ENCODE measurements at places on chromosomes 3 and 15.

DNA sequence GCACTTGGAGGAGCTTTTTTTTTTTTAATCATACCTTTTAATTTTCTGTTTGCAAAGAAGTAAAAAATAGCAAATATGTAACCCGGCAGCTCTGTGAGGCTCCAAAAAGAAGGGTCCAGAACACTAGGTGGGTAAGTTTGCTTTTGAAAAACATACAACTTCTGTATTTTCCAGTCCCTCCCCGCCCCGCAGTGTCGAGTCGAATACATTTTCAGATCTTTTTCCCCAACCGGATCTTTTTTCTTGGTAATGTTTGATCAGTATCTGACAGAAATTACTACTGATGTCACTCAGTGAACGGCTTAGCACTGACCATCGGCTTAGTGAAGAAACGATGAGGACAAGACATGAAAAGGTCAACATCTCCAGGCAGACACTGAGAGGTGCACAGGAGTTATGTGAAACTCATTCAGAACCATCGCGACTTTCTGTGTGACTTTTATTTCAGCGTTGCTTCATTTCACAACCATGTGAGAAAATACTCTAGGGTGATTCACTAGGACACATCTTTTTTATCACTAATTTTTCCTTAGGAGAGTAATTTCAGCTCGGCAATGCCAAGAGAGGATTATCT lies 11.0 kb downstream of the ISL2 start:
- DNase-seq: no peak

DNA sequence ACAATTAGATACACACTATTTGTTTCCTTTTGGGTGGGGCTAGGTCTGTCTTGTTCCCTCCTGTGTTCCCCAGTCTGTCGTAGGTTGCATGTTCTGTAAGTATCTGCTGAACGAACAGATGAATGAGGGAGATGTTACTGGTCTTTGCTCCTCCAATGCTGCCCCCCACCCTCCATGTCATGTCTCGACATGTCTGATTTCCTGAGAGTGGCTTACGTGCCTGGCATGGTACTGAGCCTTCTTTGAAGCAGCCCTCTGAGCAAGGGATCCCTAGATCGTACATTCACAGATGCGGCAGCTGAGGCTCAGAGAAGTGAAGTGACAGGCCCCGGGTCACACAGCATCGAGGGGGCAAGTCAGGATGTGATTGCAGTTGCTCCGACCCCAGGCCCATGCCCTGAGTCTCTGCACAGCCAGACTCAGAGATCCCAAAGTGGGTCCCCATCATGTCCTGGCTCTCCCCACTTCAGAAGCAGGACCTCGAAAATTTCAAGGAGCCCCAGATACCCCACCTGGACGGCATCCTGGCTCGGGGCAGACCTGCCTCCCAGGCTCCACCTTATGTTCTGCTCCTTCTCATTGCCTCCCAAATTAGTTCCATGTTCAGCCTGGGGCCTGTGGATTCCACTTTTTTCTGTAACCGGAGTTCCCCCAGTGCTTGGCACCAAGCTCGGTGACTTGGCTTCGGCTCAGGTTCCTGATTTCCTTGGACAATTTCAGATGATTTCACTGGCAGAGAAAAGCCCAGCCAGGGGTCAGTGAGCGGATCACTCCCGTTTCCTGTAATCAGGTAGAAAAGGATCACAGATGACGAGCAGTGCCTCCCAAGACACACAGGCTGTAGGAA lies 24.7 kb downstream of the GOLGA6L2 start:
- no peak for DNase-seq

DNA sequence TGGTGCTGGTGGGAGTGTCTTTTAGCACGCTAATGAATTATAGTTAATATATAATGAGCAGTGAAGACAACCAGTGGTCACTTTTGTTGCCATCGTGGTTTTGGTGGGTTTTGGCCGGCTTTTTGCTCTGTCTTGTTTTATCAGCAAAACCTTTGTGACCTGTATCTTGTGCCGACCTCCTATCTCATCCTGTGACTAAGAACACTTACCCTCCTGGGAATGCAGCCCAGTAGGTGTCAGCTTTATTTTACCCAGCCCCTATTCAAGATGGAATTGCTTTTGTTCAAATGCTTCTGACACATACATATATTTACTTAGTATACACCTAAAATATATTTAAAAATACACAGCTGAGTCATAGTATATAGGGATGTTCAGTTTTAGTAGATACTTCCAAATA lies 770.3 kb downstream of the PDCD6IP start:
- DNase-seq: no peak

- no peak for DNase-seq
Measured at GRCh38 chr3:103624271-103624670, 1189.5 kb downstream of the ZPLD1 start.

DNA sequence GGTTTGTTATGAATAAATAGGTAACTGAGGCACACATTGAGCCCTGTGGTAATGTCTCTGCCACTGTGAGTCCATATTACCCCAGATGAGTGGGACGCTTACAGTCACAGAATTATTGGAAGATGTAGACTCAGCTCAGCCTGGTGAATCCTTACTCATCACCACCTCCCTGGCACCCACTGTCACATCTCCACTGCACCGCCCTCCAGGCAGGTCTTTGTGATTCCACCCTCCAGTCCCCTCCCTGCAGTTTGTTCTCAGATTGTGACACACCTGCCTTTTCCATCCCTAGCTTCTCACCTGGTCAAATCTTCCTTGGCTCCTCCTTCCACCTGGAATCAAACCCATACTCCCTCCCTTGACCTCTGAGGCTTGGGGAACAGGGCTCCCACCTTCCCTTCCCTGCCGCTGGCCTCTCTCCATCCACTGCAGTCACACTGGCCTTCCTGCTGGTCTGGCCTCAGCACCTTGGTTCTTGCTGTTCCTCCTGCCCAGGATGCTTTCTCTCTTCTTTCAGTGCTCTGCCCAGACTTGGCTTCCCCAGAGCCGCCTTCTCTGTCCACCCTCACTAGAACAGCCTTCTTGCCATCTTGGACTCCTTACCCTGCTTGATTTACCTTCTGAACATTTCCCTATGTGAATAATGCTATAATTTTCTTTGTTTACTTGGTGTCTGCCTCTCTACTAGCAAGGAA lies 9.4 kb downstream of the SLC6A20 start:
- DNase-seq: no peak

GRCh38 chr3:149442043-149442442 lies 32.5 kb upstream of the TM4SF4 start:
- no peak for DNase-seq

GRCh38 chr15:66917904-66918448 lies 147.4 kb upstream of the SMAD3 start:
- no peak for DNase-seq
